Activated T-cell treated with anti-CD3 and anti-CD28 coated beads, Interleukin-2, amount 50 U/mL, for 1 hour (primary cell): ENCODE measurements at places on chromosomes 5 and 9.

DNA sequence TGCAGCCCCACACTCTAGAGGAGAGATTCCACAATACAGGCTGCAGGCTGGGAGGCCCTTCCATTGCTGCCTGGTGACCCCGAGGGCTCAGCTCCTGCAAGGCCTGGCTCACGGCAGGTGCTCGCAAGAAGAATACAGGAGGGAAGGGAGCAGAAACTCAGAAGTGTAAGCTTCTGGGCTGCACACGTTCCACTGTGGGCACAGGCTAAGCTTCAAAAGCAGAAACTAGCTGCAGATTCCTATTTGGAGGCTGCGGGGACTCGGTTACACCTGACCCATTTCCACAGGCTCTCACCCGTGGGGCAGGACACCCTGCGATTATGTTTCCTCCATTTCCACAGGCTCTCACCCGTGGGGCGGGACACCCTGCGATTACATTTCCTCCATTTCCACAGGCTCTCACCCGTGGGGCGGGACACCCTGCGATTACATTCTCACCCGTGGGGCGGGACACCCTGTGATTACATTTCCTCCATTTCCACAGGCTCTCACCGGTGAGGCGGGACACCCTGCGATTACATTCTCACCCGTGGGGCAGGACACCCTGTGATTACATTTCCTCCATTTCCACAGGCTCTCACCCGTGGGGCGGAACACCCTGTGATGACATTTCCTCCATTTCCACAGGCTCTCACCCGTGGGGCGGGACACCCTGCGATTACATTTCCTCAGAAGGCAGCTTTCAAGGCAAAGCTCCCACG, 10.3 kb downstream of the LPCAT1 start:
- DNase-seq: no peak

GRCh38 chr9:97723819-97724218, 26.7 kb upstream of the XPA start:
- DNase-seq: no peak

DNA sequence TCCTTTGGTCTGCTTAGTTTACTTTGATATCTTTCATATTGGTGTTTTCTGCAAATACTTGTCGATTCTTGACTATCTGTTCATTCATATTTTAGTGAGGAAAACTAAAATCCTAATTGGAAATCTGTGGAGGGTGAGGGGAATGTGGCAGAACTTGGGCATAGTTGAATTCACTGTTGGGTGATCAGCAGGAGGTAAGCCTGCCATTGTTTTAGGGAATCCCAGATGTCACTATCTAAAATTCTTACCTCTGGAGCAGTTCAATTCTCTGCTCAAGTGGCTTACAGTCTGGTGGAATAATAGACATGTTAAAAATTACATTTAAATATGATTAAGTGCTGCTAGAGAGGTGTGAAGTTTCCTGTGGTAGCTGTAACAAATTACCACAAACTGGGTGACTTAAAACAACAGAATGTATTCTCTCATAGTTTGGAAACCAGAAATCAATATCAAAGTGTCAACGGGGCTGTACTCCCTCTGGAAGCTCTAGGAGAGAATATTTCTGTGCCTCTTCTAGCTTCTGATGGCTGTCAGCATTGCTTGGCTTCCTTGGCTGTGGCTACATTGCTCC, 90.3 kb upstream of the GCNT4 start:
- DNase-seq: no peak

- DNase-seq: no peak
Observed at GRCh38 chr9:84471816-84472215, 131.3 kb upstream of the SLC28A3 start.

DNA sequence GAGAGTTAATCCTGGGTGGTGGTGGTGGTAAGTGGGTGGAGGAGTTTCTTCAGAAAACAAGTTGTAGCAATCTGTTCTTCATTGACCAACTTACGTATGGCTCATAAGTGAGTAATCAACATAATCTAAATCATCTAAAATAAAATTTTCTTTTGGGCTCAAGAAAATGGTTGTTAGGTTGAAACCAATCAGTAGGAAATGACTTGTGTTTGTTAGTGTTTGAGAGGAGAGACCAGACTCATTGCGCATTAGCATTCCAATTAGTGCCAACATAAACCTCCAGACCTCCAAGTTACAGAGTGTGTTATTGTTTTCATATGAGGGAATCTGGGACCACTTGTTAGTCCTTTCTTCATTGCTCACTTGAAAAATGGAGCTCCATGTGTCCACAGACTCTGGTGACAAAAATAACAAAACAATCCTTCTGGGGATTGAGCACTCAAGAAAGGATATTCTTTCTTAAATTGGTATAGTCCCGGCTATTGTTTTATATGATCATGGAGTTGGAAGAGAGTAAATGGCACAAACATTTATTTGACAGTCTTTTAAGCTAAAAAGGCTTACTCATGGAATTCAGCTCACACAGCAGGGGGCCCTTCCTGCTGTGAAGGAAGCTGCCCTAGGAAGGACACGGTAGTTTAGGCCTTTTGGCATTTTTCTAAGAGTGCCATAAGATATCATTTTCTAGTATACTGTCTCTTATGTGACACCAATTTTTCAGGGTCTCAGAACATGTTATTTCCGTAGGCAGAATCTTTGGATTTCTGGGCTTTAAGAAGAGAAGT, 441.1 kb downstream of the EBF1 start:
- no peak for DNase-seq

DNA sequence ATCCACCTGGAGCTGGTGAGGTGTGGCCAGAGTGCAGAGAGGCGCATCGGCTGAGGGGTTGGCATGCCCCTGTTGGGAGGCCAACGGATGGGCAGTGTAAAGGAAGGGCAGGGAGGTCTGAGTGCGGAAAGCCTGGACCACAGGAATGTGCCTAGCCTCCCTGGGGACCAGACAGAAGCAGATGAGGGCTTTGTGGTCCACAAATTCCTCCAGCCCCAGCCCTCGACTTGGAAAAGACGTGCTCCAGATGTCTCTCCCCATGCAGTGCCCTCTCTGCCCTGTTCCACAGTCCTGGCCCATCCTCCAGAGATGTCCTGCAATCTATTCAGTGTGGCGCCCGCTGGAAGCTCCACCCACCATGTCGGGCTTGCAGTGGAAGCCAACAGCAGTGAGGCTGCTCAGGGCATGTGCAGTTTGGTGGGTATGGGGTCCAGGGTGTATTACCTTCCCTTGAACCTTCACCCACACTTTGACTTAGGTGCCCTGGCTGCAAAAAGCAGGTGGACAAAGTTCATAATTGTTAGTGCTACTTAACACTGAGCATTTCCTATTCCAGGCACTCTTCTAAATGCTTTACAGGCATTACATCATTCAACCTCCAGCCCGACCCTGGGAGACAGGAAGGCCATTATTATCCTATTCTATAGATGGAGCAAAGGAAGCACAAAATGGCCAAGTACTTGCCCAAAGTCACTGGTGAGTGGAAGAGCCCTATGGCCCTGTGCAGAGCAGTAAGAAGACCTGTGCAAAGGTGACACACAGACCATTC, 120.2 kb upstream of the SLC25A48 start:
- DNase-seq: no peak
